ENCODE measurements at places on chromosomes 6 and 20.

- no peak for DNase-seq
Observed at GRCh38 chr6:54525731-54526130, 217.5 kb downstream of the TINAG start.

- no peak for DNase-seq
Observed at GRCh38 chr6:57123111-57123510, 33.1 kb downstream of the ZNF451 start.

- peak; percentile 72 for DNase-seq
Observed at GRCh38 chr6:104527761-104528415, 331.8 kb downstream of the HACE1 start.

GRCh38 chr6:134821397-134821796, 128.5 kb downstream of the ALDH8A1 start:
- no peak for DNase-seq

DNA sequence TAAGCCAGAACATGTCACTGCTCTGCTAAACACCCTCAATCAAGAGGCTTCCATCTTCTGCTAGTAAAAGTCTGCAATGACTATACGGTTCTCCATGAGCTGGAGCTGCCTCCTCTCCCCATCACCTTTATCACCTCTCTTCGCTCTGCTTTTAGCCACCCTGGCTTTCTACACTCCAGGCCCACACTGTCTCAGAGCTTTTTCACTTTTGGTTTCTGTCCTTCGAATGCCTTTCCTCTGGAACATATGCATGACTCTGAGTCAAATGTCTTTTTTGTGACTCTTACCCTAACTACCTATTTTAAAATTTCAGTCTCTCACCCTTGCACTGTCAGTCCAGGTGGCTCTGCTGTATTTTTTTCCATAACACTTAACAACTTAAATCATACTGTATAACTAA, 525.4 kb upstream of the RNF217 start:
- no peak for DNase-seq

DNA sequence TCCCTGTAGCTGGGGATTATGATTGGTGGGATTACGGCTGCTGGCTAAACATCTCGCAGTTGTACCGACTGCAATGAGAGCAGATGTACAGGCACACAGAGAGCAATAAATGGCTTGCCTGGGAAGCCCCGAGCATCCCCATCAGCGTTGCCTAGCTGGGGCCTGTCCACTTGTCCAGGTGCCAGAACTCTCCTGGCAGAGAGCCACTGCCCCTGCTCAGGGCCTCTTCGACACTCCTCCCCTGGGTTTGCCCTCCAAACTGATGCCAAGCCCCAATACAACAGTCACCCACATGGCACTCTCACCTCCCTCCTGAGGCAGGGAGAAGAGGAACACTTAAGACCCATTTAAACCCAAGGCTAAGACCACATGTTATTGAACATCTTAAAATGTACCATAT, 715.1 kb downstream of the PTPRT start:
- peak; percentile 70 for DNase-seq

GRCh38 chr6:26604026-26604425, 7.3 kb downstream of the ABT1 start:
- no peak for DNase-seq

DNA sequence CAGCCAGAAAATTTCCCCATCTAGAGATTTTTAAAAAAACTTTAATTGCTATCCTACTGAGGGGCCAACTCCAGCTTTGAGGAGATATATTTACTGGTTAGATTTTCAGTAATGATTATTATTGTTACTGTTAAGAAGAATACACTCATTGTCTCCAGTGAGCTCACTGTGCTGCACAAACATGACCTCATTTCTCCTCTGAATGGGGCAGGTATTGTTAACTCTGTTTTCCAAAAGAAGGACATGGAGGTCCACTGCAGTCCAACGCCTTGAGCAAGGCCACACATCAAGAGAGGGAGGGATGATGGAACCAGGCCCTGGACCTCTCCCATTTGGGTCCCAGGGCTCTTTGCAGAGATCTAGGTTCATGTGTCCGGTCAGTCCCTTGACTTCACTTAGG, 13.9 kb upstream of the SCUBE3 start:
- DNase-seq: no peak

DNA sequence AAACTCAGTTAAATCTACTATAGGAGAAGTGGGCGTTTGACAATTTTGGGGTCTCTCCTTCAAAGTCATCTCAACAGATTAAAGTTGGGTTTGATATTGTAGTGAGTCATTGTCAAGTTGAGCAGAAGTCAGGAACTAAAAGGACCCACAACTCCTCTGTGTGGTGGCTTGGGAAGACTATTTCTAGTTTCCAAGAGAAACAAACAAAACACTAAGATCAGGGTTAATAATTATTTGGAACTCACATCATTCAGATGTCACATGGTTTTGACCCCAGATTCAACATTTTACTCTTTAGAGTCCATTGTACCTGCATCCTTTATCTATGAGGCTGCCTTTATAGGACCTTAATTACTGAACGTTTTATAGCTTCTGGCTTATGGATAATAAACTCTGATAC, 45.3 kb upstream of the TINAG start:
- DNase-seq: no peak

GRCh38 chr6:119562168-119562567, 212.6 kb upstream of the MAN1A1 start:
- DNase-seq: no peak

DNA sequence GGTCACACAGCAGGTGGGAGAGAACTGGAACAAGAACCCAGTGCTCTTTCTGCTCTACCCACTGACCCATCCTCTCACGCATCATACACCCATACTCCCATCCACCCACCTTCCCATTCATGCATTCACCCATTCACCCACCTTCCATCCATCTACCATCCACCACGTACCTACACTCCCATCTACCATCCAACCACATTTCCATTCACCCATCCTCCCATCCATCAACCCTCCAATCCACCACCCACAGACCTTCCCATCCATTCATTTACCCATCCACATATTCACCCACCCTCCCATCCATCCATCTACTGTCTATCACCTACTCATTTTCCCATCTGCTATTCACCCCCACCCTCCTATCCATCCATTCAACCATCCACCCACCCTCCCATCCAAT, 17.2 kb upstream of the RSPO4 start:
- no peak for DNase-seq

- DNase-seq: no peak
Observed at GRCh38 chr6:26556263-26557070, 18.3 kb downstream of the HMGN4 start.

- no peak for DNase-seq
Observed at GRCh38 chr6:124119596-124119995, 315.9 kb downstream of the NKAIN2 start.

DNA sequence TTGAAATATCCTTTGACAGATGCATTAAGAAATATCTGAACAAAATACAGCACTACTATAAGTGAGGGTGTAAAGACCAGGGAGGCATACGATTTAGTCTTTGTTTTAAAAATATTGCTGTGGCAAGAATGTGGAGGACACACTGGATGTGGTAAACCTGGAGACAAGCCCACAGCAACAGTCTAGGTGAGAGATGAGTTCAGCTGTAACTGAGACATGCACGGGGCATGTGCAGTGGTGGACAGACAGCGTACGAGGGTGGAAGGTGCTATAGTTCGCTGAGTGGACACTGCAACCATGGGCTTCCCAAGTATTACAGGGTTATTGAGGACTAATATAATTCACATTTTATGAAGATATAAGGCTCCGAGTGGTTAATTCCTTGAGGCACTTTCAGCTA, 1.8 kb downstream of the NANP start:
- no peak for DNase-seq

All from spinal cord (tissue), 10 donors.